Left renal cortex interstitium (tissue), 4 donors: ENCODE measurements at places on chromosomes 3 and 15. TPM values are rescaled to one million over a fixed set of nuclear protein-coding genes. Genes with fewer than 3 reads are reported as not detected.

DNA sequence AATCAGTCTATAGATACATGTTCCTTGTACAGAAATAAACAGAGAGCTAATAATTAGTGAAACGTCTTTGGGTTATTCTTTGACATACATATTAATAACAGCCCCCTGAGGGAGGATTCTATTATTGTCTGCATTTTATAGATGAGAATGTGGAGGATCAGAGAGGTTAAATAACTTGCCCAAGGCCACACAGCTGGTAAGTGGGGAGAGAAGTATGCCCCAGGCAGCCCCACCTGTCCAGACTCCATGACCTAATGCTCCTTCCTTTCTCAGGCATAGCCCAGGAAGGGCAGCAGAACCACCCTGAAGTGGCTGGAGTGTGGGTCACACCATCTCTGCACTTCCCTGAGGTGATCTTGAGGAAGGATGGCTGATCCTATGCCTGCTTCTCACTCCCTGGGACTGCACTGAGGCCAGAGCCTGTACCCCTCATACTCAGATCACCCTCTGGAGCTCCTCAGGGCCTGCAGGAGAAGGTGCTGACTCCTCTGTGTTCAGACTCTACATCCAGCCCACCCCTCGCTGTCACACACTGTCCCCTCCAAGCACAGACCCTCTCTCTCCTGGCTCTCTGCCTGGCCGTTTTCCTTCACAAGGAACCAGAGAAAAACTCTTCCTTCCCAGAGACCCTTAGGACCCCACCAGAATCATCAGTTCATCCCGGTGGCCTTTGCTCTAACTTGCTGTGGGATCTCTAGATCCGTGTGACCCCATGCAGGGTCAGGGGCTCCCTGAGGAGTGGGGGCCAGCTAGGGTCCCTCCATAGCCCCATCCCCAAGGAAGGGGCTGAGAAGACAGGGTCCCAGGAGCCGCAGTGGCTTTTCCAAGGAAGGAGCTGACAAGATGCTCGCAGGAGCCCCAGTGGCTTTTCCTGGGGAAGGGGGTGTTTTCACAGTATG is 4.4 kb upstream of the HHATL start:
- DNase-seq, result no peak

GRCh38 chr3:178131801-178132200 is 404.4 kb upstream of the KCNMB2 start:
- DNase-seq, result no peak

GRCh38 chr3:70974747-70975146 is 608.8 kb downstream of the FOXP1 start:
- DNase-seq, result no peak

GRCh38 chr3:88180398-88180999 is 30.7 kb downstream of the C3orf38 start:
- DNase-seq, result peak; percentile 15

DNA sequence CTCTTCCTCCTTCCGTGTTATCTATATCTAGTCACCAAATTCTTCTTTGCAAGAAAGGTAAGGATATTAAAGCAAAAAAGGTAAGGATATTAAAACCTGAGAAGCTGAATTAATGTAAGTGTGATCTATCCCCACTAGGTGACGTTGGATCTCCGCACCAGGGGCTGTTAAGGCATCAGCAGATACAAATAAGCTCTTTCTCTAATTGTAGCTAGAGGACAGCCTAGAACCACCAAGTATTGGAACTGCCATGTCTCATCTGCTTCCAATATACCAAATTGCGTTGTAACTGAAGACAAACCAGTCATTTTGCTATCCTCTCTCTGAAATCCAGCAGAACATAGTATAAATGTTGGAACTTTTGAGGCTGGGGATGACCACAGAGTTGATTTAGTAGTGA is 471.2 kb upstream of the TGFBR2 start:
- no peak for DNase-seq

GRCh38 chr3:50644561-50644960 is 27.6 kb downstream of the MAPKAPK3 start:
- DNase-seq, result no peak

Gene UCN2
- polyA plus RNA-seq, result 0.65 TPM

DNA sequence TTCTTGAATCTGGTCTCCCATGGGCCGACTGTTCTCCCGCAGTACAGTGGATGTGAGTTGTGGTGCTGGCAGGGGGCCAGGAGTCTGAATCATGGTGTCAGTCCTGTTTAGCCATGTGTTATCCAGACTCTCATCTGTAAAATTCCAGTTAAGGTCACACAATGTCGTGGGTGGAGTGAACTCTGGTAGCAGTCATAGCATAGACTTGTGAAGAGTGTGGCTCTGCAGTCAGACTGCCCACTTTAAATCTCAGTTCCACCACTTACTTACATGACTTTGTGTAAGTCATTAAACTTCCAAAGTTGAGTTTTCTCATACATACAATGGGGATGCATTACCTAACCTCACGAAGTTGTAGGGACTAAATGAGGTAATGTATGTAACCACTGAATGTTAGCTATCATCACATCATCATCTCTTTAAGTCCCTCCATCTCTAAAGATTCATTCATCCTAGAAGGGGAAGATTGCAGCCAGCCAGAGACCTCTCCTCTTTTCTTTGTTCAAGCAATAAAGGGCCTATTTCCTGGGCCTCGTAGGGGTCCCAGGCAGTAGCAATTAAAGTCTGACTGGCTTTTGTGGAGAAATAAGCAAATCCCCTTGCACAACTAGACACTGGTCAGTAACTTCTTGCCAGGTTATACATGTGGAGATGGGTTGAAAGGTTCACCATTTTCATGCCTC is 93.9 kb downstream of the PCCB start:
- DNase-seq, result no peak

GRCh38 chr3:17292556-17292955 is 407.8 kb downstream of the PLCL2 start:
- DNase-seq, result no peak

Gene GOLGA8Q
- polyA plus RNA-seq, result 0.83 TPM

Gene FAM162A
- polyA plus RNA-seq, result 69.9 TPM

Gene ROPN1
- 0.09 TPM for polyA plus RNA-seq

GRCh38 chr3:123286308-123287023 is 84.7 kb downstream of the SEC22A start:
- DNase-seq, result peak; percentile 41

Gene BMF
- polyA plus RNA-seq, result 46.0 TPM

Gene ZNF662
- polyA plus RNA-seq, result 44.1 TPM

Gene UMPS
- 47.5 TPM for polyA plus RNA-seq

Gene ILDR1
- polyA plus RNA-seq, result 9.2 TPM

Gene PRR20G
- polyA plus RNA-seq, result not detected

- DNase-seq, result no peak
Observed at GRCh38 chr15:78437107-78437761, 782 bp upstream of the IREB2 start.

- DNase-seq, result no peak
Observed at GRCh38 chr15:60966746-60967145, 262.4 kb downstream of the RORA start.

Gene SAMD7
- polyA plus RNA-seq, result not detected

Gene NR1I2
- 0.47 TPM for polyA plus RNA-seq

- no peak for DNase-seq
Observed at GRCh38 chr3:20015525-20015924, 3.5 kb upstream of the PP2D1 start.

DNA sequence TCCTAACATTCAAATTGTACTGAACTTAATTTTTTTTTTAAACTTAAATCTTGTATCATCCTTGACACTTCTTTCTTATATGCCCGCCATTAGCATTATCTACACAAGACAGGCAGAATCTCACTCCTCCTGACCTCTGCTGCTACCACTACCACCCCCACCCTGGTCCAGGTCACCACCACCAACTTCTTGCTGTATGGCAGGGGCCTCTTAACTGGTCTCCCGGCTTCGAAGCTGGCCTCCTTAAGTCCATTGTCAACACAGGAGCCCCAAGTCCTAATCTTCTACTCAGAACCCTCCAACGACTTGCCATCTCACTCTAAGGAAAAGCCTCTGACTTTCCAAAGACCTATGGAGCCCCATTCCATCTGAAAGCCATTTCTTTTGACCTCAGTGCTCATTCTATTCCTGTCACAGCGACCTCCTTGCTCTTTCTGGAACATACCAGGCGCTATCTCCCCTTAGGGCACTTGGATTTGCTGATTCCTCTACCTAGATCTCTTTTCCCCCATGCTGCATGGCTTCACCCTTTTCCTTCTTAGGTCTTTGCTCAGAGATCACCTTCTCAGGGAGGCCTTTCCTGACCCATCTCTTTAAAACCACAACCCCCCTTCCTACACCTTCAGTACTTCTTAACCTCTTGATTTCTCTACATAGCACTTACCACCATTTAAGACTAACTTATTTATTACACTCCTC is 2.6 kb downstream of the PRC1 start:
- no peak for DNase-seq

GRCh38 chr3:128993461-128994172 is at the start of gene CFAP92:
CFAP92 (minus strand) TSS chr3:128994076; CDS start chr3:128993304, 772 bp downstream.
- DNase-seq, result peak; percentile 68

Gene RBPMS2
- 13.1 TPM for polyA plus RNA-seq

Gene FOXL2
- polyA plus RNA-seq, result not detected

GRCh38 chr3:197528190-197528589 is 27.6 kb downstream of the BDH1 start:
- DNase-seq, result no peak

DNA sequence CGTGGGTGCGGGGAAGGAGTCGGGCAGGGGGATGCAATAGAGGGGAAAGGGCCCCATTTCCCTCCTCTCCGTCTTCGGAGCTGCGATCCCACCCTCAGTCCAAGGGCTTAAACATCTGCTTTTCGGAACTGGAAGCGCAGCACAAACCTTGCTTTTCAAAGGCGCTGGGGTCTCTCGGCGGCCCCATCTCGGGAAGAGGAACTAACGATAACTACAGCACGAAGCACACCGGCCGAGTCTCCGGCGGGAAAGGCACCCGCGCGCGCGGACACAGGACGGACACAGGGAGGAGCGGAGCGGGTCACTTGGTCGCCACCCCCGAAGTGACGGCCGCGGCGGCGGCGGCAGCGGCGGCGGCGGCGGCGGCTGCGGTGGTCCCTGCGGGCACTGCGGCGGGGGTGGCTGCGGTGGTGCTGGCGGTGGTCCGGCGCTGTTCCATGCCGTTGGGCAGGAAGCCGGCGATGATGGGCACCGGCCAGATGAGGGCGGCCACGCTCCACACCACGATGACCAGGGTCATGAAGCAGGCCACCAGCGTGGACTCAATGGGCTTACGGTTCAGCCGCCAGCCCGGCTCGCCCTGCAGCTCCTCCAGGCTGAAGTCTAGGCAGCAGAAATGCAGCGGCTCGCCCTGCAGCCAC is 1.1 kb downstream of the TMEM158 start:
- no peak for DNase-seq

- DNase-seq, result peak; percentile 59
Observed at GRCh38 chr3:78728406-78729145, 1039.2 kb downstream of the ROBO1 start.
